ENCODE measurements at places on chromosomes 2 and 18. TPM values are rescaled to one million over a fixed set of nuclear protein-coding genes. Genes with fewer than 3 reads are reported as not detected.

GRCh38 chr18:55634545-55634944 is 46.6 kb upstream of the TCF4 start:
- no peak for DNase-seq

GRCh38 chr2:48983551-48983950 is 170.8 kb downstream of the FSHR start:
- DNase-seq: no peak

Gene PMAIP1
- total RNA-seq: 0.42 TPM

Gene GAL3ST2
- not detected for total RNA-seq

GRCh38 chr2:205895981-205896655 is 189.9 kb downstream of the INO80D start:
- no peak for DNase-seq

DNA sequence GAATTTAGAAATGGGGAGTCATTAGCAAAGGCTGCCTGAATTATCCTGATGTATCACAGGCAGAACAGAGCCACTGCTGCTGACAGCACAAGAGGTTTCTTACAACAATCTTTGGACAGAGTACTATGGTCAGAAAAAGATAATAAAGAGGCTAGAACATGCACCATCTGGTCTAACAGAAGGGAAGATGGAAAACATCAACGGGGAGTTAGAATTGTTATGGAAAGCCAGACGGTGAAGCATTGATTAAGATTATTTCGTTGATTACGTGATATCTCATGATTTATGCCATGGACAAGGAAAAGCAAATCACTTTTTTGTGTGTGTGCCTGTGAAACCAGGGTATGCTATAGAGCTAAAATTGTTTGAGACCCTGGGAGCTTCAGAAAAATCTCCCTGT is 409.4 kb upstream of the ETAA1 start:
- no peak for DNase-seq

Measured in esophagus muscularis mucosa (tissue), 4 donors.